ENCODE measurements at places on chromosomes 3 and 15.

- no peak for DNase-seq
Observed at GRCh38 chr3:187377842-187378241, 9.7 kb downstream of the RTP4 start.

- peak; percentile 28 for DNase-seq
Observed at GRCh38 chr15:62165104-62165792, at the start of gene C2CD4B. TSS of gene C2CD4B (minus strand) at chr15:62165285. CDS start at chr15:62164984, 301 bp downstream.

DNA sequence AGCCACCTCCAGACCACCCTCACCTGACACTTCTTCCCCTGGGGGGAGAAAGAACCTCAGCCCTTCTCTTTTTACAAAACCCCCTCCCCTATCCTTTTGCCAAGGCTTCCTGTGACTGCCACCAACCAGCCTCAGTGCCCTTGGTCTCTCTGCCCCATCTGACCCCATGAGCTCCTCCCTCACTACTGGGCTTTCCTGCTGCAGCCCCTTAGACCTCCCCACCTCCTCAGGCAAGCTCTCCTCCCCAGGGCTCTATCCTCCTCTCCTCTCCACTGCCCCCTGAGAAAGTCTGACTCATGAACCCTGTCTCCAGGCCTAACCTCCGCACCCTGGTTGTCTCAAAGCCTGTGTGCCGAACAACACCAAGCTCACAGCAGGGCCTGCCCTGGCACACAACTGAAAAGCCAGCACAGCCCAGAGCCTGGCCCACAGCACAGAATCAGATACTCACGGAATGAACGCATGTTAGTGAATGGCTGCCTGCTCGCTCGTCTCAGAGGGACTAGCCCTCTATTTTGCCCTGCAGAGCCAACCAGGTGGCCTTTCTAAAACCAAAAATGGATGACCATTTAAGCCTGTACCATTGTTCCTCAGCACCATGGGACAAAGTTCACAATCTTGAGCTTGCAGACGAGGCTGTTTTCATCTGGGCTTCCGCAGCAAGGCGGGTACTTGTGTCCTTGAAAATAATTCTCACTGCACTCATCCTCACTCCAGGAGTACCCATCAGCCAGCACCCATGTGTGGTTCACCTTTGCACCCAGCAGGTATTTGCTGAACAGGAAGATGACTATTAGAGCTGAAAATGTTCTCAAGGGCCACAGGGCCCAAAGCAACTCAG is 1.7 kb downstream of the CHDH start:
- DNase-seq, result no peak

DNA sequence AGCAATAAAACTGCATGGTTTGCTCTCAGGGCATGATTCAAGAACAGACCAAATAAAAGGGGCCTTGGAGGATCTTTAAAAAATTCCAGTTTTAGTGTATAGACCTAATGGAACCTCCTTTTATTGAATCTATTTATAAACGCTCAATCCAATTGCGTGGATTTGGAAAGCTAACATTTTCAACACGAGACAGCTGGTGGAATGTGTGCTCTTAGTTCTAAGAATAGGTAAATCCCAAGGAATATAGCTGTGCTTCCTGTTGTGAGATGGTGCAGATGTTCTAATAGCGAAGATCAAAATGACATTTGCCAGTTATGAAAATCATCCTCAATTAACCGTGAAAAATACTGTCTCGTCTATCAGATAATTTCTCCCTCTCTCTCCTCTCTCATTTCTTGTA is 192.5 kb downstream of the ATP10A start:
- no peak for DNase-seq

DNA sequence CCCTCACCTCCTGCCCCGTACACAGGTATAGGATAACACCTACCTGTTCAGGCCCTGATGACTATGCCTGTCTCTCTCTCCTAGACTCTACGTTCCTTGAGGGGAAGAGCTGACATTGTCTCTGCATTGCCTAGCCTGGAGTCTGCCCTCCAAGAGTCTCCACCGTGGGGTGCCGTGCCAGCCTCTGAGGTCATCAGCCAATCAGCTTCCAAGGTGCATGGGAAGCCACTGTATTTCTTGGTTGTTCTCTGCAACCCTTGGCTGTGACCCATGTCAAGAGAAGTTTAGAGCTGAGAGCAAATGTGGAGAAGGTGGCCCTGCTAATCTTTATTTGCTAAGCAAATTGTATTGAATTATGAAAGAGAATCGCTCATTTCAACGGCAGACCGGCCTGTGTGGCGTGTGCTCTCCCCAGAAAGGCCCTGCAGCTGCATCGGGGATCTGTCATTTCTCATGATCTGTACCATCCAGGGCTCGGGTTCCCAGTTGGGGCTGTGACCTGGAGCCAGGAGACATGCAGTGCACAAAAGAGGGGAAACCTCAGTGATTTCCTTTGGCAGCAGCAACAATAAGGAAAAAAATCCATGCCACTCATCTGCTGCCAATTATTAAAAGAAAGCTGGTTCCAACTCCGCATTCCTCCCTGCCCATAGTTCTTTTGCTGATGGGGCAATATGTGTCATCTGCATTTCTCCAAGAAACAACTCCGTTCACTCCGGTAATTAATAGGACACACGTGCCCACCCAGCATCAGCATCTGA is 182.2 kb downstream of the MEGF11 start:
- no peak for DNase-seq

DNA sequence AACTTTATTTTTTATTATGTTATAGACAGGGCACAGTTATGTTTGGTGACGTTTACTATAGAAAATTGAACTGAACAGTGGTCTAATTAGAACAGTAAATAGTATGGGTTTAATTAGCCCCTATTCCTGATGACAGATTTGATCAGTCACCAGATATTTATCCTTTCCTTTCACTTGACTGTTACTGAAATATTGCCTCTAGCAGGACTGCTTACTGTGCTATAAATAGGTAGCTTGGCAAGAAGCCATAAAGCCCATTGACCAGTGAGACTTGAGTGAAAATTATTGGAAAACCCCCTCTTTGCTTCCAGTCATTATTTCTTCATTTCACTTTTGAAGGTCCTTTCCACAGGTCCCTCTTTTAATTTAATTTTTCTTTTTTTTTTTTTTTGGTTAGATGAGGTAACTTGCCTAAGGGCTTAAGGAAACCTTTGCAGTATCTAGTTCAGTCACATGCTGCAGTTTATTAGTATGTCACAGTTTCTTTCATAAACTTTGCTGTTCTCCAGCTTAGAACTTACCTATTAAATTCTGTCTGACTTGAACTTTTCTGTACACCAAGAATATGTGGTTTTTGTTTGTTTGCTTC is 115.6 kb downstream of the ADAMTSL3 start:
- no peak for DNase-seq

DNA sequence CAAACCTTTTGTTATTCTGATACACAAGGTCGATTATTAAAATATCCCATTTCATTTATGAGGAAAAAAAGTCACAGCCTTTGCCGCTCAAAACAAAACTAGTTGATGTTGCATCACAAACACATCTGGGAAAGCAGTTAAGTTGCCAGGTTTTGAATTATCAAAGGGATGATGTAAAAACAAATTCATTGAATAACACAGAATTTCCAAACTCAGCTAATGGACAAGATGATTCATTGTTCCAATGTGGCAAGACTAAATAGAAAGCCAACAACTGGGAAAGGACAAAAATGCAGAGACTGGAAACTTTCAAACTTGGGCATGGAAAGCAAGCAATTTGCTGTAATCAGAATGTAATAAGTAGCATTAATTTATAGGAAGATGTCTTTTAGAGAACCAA is 610.0 kb upstream of the ZNF385D start:
- DNase-seq, result no peak

GRCh38 chr3:127061641-127062040 is 78.7 kb downstream of the PLXNA1 start:
- DNase-seq, result no peak

DNA sequence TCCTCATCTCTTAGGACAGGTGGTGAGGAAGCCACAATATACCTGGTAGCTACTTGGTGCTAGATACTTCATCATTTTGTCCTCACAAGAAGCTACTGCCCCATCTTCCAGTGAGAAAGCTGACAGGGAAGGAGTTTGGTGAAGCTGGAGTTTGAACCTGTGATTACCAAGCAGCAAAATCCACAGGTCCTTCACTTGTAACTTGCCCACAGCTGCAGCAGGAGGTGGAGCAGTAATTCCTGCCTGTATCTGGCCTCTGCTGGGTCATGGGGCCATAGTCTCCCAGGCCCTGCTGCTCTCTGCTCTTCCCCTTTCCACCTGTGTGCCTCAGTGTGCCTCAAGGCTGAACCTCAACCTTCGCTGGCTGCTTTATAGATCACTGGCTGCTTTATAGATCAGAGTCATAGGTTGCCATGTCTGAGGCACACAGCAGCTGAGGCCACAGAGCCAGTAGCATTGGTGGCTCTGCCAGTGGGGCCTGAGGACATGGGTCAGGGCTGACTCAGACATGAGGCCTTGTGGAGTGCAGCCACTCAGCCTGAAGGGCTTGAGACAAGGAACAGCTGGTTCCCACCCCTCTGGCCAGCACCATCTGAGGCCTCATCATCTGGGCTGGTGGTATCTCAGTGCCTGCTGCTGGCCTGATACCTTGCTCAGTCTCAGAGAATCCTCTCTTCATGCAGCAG is 11.1 kb upstream of the CHRNB4 start:
- DNase-seq, result no peak

DNA sequence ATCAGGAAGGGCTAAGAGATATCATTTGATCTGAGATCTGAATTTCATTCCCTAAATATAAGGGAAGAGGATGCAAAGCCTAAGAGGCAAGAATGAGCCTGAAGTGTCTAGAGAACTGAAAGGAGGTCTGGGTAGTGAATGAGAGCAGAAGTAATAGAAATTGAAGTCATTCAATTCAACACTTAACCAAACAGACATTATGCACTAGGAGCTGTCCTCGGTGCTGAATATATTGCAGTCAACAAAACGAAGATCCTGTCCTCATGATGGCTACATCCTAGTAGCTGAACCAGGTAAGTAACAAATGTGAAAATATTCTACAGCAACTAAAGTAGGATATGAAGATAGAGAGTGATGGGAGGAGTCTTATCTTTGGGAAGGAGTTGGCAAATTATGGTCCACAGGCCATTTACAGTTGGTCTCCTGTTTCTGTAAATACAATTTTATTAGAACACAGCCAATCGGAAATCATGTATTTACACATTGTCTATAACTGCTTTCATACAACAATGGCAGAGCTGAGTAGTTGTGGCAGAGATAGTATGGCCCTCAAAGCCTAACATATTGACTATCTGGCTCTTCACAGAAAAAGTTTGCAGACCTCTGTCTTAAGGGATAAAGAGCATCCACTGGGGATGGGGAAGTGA is 192.9 kb upstream of the CADPS start:
- DNase-seq, result no peak

DNA sequence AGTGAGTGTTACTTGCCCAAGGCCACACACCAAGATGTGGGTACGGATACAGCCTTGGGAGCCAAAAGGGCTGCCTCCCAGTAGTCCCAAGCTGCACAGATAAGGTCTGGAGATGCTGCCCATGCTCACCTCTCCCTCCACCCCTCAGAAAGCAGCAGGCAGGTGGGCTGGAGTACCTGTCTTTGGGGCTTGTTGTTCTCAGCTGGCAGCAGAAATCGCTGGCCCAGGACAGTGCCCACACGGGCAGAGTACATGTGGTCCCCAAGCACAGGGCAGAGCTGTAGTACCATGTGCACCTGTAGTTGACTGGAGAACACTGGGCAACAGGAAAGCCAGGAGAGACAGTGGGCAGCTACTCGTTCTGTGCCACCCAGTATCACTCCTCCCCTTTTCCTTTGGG is 5.0 kb downstream of the RPUSD3 start:
- DNase-seq, result no peak

- peak; percentile 36 for DNase-seq
Observed at GRCh38 chr3:153666991-153667740, 454.0 kb upstream of the ARHGEF26 start.

DNA sequence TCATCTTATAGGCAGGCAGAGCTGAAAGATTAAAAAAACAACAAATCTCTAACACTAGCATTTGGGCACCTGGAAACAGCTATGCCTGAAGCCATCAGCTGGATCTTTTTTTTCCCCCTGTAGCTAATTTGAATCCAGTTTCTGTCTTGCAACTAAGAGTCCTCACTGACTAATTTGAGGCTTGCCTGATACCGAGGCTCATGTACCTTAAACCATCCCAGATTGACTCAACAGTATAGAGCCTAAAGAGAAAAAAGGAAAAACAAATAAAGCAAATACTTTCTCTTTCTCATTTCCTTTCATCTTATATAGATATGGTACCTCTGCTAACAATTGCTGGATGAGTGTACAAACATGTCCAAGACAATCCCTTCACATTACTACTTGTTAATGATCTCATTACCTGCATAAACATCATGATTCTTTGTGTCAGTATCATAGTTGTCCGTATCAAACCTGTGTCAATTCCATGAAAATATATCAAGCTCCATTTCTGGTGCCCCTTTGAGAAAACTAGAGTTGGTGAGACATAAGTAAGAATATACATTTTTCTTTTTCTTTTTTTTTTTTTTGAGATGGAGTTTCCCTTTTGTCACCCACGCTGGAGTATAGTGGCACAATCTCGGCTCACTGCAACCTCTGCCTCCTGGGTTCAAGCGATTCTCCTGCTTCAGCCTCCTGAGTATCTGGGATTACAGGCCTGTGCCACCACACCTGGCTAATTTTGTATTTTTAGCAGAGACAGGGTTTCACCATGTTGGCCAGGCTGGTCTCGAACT is 43.1 kb downstream of the BHLHE40 start:
- no peak for DNase-seq

GRCh38 chr3:160754371-160754854 is 1.6 kb upstream of the PPM1L start:
- DNase-seq, result no peak

- DNase-seq, result no peak
Observed at GRCh38 chr3:21509731-21510470, 241.1 kb downstream of the ZNF385D start.

GRCh38 chr3:167684388-167684993 is 30.7 kb upstream of the WDR49 start:
- DNase-seq, result peak; percentile 21

- DNase-seq, result peak; percentile 41
Observed at GRCh38 chr15:99925661-99926461, 192.6 kb upstream of the LYSMD4 start.

GRCh38 chr15:64026591-64026990 is 19.7 kb downstream of the DAPK2 start:
- no peak for DNase-seq

DNA sequence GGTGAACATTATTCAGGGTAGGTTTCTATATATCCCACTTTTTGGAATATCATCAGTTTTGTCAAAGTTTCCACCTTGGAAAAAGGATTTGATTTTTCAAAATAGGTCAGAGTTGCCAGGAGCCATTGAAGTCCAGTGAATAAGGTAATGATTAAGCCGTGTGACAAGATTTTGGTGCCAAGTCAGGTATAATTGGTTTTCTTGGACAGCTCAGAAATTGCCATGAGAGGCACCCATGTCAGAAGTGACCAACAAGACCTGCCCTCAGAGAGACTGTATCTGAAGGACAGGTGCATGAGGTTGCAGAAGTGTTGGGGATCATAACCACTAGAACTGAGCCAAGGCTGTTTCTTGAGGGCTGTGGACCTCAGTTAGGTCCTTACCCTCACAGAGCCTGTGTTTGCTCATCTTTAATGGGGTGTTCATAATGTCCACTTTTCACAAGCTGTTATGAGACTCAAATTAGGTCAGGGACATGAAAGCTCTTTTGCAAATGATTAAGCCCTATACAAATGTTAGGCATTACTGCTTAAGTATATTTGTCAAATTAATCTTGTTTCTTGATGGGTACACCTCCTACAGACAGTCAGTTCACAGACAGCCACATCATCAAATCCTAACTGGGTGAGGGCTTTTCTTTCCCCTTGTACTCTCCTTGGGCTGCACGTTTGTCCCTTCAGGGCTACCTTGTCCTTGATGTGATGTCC is 32.3 kb downstream of the CASR start:
- no peak for DNase-seq

GRCh38 chr3:161273589-161274218 is 52.6 kb downstream of the NMD3 start:
- peak; percentile 20 for DNase-seq

All from T-helper 2 cell (primary cell).